Activated CD4-positive, alpha-beta memory T cell treated with anti-CD3 and anti-CD28 coated beads for 36 hours (primary cell): ENCODE measurements at places on chromosomes 7 and 10.

- no peak for DNase-seq
These were observed 57.1 kb downstream of the LSMEM1 start for GRCh38 chr7:112537822-112538387.

- no peak for DNase-seq
These were observed 2.9 kb downstream of the ZSCAN25 start for GRCh38 chr7:99619571-99620130.

GRCh38 chr10:35819736-35820135 lies 177.6 kb upstream of the FZD8 start:
- DNase-seq, result no peak

GRCh38 chr10:117541909-117542705 lies 439 bp upstream of the EMX2 start:
- peak; percentile 27 for DNase-seq

DNA sequence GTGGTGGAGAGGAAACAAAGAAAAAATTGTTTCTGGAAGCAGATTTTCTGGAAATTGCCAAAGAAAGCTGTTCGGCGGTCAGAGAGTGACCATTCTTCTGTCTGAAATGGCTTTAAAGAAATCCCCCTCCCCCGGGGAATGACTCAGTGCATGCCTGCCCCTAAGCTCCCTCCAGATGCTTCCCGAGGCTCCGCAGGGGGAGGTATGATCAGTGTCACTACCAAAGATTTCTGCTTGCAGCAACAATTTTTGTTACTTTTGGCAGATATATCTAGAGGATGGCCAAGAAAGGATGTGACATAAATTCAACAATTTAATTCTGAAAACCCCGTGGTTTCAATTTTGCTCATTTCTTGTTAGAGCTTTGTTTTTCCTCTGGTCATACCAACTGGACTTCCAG lies 163.9 kb downstream of the JCAD start:
- no peak for DNase-seq

DNA sequence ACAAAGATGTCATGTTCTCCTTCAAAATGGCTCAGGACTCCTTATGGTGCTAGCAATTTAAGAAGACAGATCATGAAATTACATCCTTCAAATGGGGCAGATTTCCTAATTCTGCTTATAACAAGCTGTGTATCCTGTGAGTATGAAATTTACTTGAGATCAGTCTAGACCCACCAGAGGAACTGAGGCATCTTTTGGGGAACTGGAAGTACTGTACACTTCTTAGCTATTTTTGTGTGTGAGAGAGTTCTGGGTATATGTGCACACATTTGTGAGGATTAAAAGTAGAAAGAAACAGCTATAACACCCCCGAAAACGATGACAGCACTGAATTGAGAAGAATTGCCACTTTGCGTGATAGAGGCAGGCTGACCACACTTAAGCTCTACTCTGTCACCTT lies 187.0 kb upstream of the CCDC6 start:
- no peak for DNase-seq

GRCh38 chr10:50322077-50322476 lies 70.8 kb upstream of the ASAH2 start:
- no peak for DNase-seq

GRCh38 chr7:33903791-33904680 lies 1.3 kb upstream of the BMPER start:
- DNase-seq, result peak; percentile 51

GRCh38 chr7:2307690-2308107 lies 6.5 kb downstream of the SNX8 start:
- DNase-seq, result no peak

DNA sequence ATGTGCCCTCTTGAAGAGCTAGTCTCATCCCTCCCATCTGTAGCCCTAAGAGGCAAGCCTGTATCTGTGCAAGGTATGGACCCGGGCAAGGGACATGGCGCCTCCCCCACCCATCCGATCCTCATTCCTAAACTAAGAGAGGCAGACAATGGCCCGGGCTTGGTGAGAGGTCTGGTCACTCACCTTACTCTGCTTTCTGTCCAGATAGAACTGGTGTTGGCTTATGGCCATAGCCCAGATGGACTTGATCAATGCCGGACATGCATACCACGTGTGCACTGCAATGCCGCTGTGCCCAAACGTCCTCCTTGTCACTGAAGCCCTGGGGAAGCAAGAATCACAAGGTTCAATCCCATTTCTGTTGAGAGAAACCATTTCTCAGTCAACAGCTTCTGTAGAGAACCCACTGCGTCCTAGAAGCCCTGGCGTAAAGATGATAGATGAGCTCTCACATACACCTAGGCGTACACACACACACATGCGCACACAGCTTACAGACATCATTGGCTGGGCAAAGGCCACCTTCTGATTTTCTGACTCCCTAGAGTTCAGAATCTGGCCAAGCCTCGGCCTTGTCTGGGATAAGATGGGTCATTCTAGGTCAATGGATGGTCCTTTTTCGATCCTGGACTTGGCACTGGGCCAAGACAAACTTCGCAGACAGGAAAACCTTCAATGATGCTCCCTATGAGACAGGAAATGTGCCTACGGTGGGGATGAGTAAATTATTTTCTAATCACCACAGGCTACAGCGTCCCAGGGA lies 114.6 kb downstream of the PRPF18 start:
- DNase-seq, result no peak

- no peak for DNase-seq
These were observed 66.2 kb downstream of the DNAJB6 start for GRCh38 chr7:157402911-157403534.

DNA sequence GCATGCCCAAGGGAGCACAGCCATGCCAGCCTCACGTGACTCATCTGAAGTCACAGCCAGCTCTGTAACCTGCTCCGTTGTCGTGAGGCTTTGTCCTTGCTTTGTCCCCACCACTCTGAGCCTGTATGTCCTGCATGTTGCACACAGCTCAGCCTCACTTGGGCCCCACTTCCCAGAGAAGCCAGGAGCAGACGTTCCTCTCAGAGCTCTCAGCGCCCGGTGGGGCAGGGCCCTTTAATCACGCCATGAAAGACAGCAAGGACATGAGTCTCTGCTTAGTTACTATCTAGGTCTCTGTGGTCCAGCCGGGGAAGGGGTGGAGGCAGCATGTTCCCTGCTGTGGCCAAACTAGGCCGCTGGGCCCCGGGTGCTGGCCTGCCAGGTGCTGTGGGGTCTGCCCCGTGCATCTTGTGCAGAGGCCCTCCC lies 127.4 kb upstream of the FAM20C start:
- DNase-seq, result no peak

DNA sequence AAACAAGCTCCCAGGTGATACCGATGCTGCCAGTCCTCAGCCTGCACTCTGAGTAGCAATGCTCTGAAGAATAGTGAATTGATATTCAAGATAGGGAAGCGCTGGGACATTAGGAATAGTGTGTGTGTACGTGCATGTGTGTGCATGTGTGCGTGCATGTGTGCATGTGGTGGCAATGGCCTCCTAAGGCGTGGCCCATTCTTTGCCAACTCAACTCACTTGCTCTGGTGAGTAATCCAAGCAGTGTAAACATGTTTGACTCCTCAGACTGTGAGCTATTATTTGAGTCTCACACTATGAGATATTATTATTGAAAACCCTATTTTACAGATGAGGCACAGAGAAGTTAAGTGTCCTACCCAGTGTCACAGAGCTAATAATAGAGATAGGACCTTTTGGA lies 186.6 kb downstream of the RAB11FIP2 start:
- no peak for DNase-seq

- DNase-seq, result no peak
These were observed 5.3 kb downstream of the PPP1R3C start for GRCh38 chr10:91627344-91628102.

- DNase-seq, result no peak
These were observed 310.5 kb upstream of the DGKB start for GRCh38 chr7:15213093-15213492.

DNA sequence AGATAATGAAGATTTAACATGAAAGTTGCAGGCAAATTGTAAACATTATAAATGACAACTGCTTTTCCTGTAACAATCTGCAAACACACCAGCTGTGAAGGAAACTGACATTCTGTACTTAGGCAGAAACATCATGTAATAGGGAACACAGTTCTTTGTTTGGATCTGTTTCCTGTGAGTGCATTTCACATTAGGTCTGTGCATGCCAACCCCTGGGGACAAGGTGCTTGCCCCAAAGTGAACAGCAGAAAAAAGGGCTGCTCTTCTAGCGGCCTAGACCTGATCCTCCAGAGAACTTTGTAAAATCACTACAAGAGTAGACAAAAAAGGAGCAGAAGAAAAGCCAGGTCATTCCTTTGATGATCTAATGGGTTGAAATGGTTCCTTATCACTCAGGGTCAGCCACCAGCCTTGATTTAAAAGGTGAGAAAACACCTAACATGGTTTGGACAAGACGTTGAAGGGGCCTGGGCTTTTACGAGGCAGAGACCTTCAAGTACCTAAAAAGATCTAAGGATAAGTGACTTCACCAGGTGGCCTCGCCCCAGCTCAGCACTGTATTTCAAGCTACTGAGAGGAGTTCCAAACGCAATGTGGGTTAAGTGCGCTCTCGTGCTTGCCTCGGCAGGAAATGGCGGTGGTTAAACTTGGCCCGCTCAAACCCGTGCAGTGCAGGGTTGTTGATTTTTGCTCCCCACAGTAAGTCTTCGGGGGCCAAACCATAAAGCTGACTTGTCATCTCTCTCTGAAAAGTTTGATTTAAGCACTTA lies 249.7 kb downstream of the CREB5 start:
- DNase-seq, result no peak

DNA sequence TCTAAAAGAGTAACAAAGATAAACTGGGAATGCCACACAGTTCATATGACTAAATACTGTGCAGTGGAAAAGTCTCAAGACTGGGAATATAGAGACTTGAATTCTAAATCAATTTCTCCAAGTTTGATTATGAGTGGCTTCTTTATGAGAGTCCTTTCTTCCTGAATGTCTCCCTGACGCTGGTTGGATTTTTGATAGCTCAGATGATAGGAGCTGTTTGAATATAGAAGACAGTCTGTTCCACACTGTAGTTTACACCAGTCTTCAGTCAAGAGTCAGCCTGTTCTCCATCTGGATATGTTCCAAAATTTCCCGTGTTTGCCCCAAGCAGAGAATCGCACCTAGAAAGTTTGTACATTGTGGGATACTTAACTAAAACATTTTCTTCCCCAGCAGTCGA lies 173.7 kb downstream of the LRMDA start:
- no peak for DNase-seq

GRCh38 chr10:95650232-95650631 lies 6.3 kb downstream of the ALDH18A1 start:
- DNase-seq, result no peak

GRCh38 chr10:16481052-16481728 lies 40.5 kb downstream of the C1QL3 start:
- no peak for DNase-seq

DNA sequence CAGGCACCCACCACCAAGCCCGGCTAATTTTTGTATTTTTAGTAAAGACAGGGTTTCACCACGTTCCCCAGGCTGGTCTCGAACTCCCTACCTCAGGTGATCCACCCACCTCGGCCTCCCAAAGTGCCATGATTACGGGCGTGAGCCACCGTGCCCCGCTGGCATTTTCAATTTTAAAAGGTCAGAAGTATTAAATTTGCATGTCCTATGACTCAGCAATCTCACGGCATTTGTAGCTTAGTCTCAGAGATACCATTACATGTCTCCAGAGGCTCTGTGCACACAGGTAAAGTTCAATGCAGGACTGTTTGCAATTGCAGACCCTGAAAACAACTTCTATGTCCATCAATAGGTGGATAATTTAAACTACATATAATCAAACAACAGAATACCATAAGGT lies 99.2 kb downstream of the DLG5 start:
- no peak for DNase-seq

GRCh38 chr10:104735036-104735756 lies 94.1 kb downstream of the SORCS3 start:
- DNase-seq, result no peak

DNA sequence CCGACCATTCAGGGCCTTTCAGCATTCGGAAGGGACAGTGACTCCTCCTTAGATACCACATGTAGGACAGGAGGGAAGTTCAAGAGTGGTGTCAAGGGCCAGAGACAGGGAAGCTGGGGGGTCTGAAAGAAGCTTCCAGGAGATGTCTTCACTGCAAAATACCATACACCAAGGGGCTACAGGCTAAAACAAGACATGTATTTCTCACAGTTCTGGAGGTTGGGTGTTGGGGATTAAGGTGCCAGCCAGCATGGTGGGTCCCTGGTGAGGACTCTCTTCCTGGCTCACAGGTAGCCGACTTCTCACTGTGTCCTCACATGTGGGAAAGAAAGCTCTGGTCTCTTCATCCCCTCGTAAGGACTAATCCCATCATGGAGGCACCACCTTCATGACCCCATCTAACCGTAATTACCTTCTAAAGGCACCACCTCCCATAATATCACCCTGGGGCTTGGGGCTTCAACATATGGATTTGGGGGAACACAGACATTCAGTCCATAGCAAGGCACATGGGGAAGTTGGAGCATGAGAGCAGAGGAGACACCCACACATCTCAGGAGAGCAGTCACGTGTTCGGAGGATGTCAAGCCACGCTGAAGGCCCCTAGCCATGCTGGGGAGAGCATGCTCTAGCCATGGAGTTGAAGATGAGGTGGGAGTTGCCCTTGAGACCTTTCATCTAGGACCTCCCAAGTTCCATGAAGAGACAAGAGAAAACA lies 73.9 kb upstream of the GDF10 start:
- DNase-seq, result no peak

DNA sequence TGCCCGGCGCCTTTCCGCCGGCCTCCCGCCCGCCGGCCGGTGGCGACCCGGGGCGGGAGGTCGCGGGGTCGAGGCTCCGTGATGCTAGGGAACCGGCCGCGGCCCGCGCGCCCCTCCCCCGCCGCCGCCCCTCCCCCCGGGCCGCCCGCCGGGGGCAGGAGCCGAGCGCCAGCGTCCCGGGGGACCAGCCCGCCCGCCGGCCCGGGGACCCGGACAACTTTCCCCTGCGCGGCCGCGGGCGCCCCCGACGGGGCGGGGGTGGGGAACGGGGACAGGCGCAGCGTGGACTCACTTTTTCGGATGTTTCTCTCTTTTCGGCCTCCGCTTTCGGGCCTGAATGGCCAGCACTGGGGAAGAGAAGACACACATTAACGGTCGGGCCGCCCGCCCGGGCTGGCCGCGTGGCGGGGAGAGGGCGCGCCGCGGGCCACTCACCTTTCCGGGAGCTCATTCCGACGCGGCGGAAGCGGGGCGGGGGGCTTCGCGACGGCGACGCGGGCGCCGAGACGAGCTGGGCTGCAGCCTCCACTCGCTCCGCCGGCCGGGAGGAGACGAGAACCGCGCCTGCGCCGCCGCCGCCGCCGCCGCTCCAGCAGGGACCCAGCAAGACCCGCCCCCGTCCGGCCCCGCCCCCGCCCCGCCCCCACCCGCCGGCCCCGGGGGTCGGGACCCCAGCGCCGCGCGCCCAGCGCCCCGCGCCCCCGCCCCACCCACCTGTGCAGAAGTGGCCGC lies at the start of gene SRPK2:
Gene SRPK2 (minus strand): TSS at position 566 of the 732 bp plus-strand sequence.
- peak; percentile 84 for DNase-seq

DNA sequence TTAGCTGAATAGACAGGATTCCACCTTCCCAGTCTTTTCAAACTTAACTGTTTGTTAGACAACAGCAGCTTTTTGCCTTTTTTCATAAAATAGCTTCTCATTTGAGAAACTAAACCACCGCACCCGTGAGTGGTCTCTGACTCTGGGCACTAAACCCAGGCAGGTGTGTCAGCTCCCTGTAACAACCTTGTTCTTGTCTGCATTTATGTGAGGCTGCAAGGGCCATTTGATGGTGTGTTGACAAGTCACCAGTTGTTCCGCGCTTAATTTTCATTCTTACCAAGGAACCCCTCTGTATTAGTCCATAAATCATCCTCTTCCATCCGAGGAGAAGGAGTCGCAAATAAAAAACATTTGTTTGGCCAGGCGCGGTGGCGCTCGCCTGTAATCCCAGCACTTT lies 1.5 kb downstream of the STOX1 start:
- no peak for DNase-seq

- DNase-seq, result no peak
These were observed 64.0 kb downstream of the TACR2 start for GRCh38 chr10:69352569-69353264.
